ENCODE measurements at places on chromosomes 1 and 21.

- DNase-seq, result no peak
These were observed 35.4 kb downstream of the GPR3 start for GRCh38 chr1:27427816-27428315.

DNA sequence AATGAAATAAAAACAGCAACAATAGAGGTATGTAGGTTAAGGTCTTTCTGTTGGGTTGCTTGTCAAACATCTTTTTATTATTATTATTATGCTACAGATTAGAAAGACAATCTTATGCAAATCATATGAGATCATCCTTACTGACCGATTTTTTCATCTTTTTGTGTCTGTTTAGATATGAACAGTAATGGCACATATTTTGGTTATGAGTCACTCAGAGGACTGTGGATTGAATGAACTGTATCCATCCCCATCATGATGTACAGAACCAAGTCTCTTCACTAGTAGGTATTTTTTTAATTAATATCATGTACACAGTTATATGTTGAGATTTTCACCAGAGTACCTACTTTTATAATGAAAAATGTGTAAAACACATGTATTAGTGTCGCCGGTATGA is 159.1 kb downstream of the CHRM3 start:
- no peak for DNase-seq

DNA sequence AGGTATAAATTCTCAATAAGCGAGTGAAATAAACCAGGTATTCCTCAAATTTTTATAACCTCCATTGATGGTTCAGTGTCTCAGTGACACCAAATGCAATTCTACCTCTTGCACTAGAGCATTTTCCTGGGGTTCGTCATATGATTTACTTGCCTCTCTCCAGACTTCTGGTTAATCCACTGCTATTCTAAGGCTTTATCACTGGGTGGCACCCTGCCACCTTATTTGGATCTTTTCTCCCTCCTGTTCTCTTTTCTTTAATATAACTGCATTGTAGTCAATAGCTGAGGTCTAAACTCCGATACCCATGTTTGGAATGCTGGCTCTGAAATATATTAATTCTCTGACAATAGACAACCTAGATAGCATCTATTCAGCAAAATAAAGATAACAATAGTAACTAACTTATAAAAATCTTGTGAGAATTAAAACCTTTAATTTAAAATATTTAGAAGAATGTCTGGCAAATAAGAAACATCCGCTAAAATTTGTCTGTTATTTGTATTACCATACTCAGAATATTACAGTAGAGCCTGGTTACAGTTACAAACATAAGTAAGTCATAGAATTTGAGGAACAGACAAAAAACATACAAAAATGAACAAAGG is 436.4 kb downstream of the PLA2G4A start:
- peak; percentile 87 for DNase-seq

DNA sequence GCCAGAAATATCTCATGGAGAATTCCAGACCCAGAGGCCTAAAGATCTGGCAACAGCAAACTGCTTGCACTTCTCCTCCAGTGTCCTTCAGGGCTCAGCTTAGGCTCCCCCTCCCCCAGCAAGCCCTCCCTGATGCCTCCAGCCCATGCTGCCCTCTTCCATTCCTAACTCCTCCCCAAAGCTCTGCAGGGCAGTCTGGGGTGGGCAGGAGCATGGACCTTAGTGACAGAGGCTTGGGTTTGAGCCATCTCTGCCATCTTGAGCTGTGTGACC is 436.8 kb downstream of the PTPRU start:
- no peak for DNase-seq

DNA sequence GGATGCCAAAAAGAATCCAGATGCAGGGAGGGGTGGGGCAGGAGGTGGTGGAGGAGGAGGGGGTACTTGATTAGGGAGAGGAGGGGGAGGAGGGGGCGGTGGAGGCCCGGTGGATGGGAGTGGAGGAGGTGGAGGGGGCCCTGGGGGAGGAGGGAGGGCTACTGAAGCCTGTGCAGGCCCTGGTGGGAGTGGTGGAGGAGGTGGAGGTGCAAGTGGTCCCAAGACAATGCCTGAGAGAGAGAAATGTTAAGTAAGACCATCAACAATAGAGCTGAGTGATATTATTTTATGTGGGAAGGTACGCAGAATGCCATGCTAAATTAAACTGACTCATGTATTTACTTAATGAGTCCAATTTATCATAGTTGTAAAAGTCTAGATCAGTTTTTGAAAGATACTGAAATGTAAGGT is 86.8 kb upstream of the LBR start:
- DNase-seq, result no peak

GRCh38 chr1:211605603-211606331 is 26.8 kb upstream of the SLC30A1 start:
- no peak for DNase-seq

DNA sequence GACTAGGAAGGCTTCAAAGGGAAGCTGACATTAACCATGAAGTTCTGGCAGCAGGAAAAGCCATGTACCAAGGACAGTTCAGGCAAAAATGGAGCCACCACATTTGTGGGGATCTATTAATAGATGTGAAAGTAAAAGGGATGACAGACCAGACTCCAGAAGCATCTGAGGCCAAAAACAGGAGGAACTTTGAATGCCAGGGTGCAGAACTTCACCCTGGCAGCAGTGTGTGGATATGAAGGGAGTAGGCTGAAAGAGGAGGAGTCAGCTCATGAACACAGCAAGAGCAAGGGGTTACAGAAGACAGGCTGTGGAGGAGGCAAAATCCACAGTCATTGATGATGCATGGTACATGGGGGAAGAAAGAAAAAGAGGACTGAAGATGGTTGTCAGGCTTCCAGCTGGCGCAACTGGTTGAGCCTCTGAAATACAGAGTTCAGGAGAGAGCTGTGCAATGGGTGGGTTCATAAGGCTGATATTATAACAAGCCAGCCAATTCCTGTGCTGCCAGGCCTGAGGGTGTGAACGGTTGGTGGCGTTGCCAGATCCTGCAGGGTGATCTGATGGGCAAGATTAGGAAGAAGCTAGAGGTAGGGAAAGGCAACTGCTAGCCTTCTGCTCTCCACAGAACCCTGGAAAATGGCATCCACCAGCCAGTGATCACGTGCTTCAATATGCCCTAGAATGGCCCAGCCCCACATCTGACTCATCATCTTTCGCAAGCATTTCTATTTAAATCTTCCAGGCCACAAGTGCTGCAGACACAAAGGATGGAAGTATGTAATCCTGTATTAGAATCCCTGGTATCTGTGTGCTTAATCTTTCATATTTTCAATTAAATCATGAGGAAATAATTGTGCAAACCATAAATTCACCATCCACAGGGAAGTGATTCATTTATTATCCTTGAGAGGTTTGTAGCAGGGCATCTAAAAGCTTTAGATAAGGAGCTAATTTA is 81.9 kb downstream of the SLC25A24 start:
- peak; percentile 51 for DNase-seq

DNA sequence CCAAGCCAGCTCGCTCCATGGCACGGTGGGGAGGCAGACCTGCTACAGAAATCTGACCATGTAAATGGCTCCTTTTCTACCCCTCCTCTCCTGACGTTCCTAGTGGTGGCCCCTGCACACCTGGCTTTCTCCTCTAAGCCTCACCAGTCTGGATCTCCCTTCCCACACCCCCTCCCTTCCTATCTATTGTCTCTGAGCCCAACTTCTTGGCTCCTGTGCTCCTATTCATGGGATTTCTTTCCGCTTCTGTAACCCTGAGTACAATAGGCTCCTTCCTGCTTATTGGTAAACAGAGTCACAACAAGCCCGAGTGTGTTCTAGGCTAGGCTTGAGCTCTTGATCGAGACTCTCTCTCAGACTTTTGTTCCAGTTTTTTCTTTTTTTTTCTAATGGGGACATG is 17.6 kb downstream of the OPTC start:
- no peak for DNase-seq

- no peak for DNase-seq
These were observed 189.1 kb downstream of the FGGY start for GRCh38 chr1:59485949-59486348.

DNA sequence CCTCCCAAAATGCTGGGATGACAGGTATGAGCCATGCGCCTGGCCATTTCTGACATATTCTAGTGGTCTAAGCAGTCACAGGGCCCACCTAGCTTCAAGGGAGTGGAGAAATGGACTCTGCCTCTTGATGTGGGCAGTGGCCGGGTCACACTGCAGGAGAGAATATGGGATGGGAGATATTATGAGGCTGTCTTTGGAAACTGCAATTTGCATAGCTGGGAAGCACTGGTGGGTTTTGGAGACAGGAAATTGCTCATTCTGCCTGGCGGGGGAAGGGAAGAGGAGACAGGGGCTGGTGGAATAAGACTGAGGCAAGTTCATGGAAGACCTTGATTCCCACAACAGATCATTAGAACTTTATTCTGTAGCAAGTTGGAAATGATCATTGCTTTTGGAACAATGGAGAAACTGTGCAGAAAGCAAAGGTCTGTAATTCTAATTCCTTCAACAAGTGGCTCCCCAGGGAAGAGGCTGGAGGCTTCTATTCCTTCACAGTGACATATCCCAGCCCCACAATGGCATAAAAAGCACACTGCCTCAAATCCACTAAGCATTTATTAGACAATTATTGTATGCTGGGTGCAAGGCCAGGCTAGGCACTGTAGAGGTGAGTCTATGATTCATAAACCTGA is 10.5 kb downstream of the NCMAP start:
- no peak for DNase-seq

DNA sequence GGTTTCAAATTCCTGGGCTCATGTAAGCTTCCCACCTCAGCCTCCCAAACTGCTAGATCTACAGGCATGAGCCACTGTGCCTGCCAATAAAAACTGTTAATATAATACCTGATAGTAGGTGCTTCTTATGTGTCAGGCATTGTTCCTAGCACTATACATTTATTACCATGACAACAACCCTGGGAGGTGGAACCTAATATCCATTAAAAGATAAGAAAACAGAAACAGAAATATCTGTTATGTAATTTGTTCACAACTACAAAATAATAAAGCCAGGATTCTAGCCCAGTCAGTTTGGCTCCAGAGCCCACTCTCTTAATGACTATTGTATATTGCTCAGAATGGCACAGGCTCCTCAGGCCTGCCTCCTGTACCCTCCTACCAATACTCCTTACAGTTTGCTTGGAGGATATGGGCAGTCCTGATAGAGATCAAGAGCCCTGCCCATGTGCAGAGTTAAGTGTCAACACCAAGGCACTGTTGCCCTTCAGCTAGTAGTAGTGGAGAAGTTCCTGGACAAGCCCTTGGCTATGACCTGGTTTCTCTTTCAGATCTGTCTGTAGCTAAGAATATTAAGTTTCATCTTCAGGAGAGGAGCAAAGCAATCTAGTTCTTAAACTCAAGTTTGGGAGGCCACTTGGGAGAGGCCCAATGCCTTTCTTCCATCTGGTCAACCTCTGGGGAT is 22.4 kb downstream of the RPL5 start:
- DNase-seq, result no peak

GRCh38 chr1:245279346-245279745 is 124.6 kb downstream of the KIF26B start:
- DNase-seq, result no peak

- peak; percentile 44 for DNase-seq
These were observed 704 bp downstream of the WDR4 start for GRCh38 chr21:42878678-42878992.

- no peak for DNase-seq
These were observed 132.7 kb upstream of the ARHGEF16 start for GRCh38 chr1:3321559-3322449.

- no peak for DNase-seq
These were observed 1.4 kb upstream of the OR14A16 start for GRCh38 chr1:247825362-247825761.

Data from Kasumi-1 (cell line).